ENCODE measurements at places on chromosomes 16 and 17.

DNA sequence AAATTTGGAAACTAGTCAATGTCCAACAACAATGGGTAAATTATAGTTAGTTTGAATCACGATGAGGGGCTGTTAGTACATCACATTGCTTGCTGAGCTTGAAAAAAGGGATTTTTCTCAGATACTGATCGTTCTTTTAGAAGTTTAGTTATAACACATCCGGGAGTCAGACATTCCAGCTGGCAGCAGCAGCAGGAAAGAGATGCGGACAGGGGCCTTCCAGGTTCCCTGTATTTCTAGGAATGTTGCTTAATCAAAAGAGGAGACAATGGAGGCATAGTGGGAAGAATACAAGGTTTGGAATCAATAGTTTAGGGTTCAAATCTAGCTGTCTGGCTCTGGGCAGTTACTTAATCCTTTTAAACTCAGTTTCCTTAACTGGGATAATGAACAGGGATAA is 27.8 kb downstream of the CDK5R1 start:
- DNase-seq: no peak

- no peak for DNase-seq
Observed at GRCh38 chr17:31845291-31845690, 13.8 kb downstream of the COPRS start.

- DNase-seq: no peak
Observed at GRCh38 chr17:41962768-41963434, 3.7 kb upstream of the CNP start.

- DNase-seq: no peak
Observed at GRCh38 chr17:66018786-66019185, 173.1 kb downstream of the CEP112 start.

DNA sequence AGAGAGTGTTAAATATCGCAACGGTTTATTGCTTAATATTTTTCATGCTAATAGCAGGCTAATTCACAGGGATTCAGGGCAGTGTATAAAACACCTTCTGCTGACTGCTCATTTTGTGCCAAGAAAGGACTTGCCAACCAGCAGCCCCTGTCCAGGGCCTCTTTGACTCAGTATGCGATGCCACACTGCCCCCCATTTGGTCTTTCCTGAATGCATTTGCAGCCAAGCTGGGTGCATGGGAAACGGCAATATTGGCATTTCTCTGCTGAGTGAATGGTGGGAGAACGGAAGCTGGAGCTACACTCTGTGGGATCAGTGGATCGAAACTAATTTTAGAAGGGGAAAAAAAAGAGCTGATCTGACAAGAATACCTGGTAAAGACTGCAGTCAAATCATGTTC is 152.9 kb upstream of the C16orf82 start:
- no peak for DNase-seq

DNA sequence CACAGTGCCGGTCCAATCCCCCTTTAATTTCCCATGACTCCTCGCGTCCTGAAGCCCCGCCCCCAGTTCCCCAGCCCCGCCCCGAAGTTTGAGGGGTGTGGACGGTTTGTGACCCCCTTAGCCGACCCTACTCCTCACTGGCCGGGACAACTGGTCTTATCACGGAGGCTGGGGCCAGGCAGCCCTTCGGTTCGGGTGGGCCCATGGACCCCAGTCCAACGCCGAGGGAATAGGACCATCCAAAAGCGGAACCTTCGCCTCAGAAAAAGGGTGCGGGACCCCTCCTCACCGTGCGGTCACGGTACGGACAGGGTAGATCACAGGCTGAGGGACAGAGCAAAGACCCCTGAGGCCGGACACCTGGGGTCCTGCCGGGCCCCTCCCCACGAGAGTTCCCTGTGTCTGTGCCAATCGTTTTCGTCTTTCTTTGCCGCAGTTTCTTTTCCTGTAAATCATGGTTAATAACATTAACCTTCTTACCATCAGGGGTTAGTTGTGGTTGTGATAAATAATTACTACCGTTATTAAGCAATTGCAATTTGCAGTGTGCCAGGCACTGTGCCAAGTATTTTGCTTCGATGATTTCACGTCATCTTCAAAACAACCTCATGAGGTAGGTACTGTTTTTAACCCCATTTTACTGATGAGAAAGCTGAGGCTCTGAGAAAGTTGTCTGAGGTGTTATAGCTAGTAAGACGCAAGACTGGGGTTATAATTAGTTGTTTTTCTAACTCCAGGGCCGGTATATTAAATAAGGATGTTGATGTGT is 543 bp downstream of the TMUB2 start:
- no peak for DNase-seq
